ENCODE measurements at places on chromosomes 5 and 9. TPM values are rescaled to one million over a fixed set of nuclear protein-coding genes. Genes with fewer than 3 reads are reported as not detected.

DNA sequence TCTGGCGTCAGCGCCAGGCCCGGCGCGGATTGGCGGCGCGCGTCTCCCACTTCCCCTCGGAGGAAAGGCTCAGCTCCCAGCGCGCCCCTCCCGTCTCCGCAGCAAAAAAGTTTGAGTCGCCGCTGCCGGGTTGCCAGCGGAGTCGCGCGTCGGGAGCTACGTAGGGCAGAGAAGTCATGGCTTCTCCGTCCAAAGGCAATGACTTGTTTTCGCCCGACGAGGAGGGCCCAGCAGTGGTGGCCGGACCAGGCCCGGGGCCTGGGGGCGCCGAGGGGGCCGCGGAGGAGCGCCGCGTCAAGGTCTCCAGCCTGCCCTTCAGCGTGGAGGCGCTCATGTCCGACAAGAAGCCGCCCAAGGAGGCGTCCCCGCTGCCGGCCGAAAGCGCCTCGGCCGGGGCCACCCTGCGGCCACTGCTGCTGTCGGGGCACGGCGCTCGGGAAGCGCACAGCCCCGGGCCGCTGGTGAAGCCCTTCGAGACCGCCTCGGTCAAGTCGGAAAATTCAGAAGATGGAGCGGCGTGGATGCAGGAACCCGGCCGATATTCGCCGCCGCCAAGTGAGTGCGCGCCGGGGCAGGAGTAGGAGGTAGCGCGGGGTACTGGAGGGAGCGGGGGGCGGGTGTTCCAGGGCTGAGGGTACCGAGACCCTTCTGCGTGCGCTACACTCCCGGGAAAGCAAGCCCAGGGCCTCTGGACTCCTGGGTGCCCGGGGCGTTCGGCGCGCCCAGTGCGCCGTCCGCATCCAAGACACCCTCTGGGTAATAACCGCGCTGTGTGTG is at the start of gene MSX2:
Gene MSX2, plus strand, starts transcription at position 99 of the 777 bp plus-strand sequence. Its CDS starts 78 bp downstream, at position 177.
- H3K27ac ChIP-seq, result no peak within 1 kb of the TSS
- no peaks in the 10 kb centered on the region for H3K4me1 ChIP-seq
- H3K4me3 ChIP-seq, result no peak within 1 kb of the TSS
- H3K36me3 ChIP-seq, result no peaks in the 10 kb centered on the region
- no peak for DNase-seq
- peaks cover 7% of the 10 kb centered on the region for H3K27me3 ChIP-seq

DNA sequence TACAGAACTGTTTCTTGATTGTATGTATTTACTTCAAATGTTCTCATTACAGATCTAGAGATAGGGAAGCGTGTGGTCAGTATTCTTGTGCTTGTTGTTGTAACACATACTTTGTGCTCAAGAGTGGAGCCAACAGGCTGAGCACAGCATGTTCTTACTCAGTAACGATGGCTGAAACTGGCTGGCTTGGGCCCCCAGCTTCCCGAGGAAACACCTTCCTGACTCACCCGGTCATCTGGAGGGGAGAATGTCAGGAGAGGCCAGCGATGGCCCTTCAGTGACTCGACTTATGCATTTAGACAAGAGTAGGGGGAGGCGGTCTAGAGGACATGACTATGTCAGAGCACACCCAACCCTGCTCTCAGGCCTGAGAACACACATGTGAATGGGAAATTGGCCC is 25.6 kb downstream of the ZNF474 start:
- no peaks in the 10 kb centered on the region for H3K4me1 ChIP-seq
- DNase-seq, result no peak
- no peak overlapping the region for H3K27ac ChIP-seq
- H3K27me3 ChIP-seq, result no peaks in the 10 kb centered on the region
- H3K4me3 ChIP-seq, result no peak overlapping the region
- H3K36me3 ChIP-seq, result no peaks in the 10 kb centered on the region

GRCh38 chr9:78559449-78559885 is 262.5 kb downstream of the PSAT1 start:
- no peak overlapping the region for H3K27ac ChIP-seq
- H3K27me3 ChIP-seq, result no peaks in the 10 kb centered on the region
- no peak overlapping the region for H3K4me3 ChIP-seq
- no peaks in the 10 kb centered on the region for H3K4me1 ChIP-seq
- no peak for DNase-seq

DNA sequence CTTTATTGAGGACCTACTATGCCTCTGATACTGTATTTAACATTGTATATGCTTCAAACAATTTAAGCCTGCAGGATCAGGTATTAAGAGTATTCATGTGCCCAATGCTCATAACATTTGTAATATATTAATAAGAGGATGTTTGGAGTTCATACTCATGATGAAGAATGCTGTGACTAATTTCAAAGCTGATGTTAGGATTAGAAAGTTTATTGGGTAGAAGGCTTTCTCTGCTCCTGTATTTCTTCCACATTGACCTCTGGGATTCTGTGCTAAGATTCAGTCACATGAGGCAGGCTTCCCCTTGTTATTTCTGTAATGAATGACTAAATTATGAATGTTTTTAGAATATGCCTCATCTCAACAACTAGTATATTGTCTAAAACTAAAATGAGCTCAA is 456.4 kb downstream of the NFIB start:
- H3K36me3 ChIP-seq, result no peaks in the 10 kb centered on the region
- no peak overlapping the region for H3K4me3 ChIP-seq
- DNase-seq, result no peak
- no peaks in the 10 kb centered on the region for H3K27me3 ChIP-seq

ADAMTS2 gene
- 0.05 TPM for total RNA-seq

MCTP1 gene
- 21.5 TPM for total RNA-seq
